ENCODE measurements at places on chromosomes 2 and 18.

- DNase-seq = no peak
These were observed 33.1 kb downstream of the SLC8A1 start for GRCh38 chr2:40418614-40419363.

- DNase-seq = no peak
These were observed 27.3 kb upstream of the INHBB start for GRCh38 chr2:120318626-120319025.

DNA sequence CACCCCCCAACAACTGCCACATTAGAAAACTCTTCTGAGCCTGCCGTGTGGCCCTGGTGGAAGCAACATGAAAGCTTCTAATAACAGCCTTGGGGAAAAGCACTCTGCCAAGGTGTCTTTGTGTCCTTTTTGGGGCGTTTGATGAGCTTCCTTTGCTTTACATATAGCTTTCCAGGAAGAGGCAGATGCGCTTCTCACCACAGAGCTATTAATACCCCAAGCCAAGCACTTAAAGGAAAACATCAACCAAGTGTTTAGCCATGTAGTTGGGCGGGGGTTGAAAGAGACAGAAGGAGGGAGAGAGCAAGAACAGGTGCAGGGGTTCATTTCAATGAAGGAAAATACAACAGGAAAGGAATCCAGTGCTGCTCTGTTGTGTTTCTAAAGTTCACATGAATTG, 176.1 kb downstream of the VAPA start:
- no peak for DNase-seq

DNA sequence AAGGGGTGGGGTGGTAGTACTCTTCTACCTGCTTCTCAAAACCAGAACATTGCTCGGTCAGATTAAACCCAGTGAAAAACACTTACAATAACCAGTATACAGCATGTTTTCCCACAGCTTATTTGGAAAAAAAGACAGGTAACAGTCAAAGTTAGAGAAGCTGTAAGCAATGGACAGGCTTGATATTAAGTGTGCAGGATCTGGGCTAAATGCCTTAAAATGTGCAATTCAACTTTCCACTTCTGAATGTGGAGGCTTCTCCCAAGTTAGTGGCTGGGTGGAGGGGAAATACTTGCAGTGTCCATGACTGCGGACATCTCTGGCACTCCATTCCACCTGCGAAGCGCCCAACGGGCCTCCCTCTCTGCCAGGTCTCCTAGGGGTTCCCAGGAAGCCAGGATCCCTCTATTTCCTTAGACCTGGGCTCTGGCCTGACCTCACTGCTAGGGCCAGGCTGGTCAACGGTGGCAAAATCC, 5.3 kb downstream of the ZEB2 start:
- no peak for DNase-seq

DNA sequence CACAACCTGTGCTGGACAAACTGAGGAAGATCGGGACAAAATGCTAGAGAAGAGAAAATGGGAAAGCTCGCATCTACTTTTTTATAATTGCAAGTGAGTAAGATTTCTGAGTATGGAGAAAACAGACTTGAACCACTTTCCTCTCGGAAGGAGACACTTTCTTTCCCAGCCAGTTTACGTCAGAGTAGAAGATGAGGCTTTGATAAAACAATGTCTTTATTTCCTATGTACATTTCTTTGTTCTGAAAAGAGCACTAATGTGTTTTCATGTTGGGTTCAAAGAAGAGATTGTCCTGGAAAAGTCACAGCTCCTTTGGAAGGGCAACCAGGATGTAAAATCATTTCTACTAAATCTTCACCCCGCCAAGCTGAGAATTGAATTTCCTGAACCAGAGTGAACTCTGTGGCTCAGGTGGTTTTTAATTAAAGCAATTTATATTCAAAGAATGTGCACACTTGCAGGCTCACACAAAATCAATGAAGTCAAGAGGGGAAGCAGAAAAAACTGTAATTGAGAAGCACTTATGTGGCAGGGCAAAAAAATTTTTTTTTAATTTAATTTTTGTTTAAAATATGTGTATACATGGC, 23.4 kb upstream of the ITGA6 start:
- no peak for DNase-seq

DNA sequence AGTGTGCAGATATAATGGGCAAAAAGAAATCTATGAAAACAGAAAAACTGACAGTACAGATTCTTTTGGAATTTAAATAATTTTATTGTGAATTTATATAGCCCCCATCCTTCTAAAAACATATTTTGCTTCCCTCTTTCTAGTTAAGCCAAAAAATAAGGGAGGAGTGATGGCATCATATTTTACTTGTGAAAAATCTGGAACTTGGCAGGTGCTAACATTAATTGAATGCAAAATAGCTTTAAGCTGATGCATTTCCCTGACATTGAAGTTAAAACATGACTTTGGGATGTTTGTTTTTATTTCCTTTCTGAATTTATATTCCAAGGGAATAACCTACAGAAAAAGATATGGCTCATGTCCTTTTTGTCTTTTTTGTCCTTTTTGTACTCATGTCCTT, 82.6 kb upstream of the RBM44 start:
- no peak for DNase-seq

- DNase-seq = peak; percentile 53
These were observed 84.0 kb downstream of the RTN4 start for GRCh38 chr2:54966165-54966832.

DNA sequence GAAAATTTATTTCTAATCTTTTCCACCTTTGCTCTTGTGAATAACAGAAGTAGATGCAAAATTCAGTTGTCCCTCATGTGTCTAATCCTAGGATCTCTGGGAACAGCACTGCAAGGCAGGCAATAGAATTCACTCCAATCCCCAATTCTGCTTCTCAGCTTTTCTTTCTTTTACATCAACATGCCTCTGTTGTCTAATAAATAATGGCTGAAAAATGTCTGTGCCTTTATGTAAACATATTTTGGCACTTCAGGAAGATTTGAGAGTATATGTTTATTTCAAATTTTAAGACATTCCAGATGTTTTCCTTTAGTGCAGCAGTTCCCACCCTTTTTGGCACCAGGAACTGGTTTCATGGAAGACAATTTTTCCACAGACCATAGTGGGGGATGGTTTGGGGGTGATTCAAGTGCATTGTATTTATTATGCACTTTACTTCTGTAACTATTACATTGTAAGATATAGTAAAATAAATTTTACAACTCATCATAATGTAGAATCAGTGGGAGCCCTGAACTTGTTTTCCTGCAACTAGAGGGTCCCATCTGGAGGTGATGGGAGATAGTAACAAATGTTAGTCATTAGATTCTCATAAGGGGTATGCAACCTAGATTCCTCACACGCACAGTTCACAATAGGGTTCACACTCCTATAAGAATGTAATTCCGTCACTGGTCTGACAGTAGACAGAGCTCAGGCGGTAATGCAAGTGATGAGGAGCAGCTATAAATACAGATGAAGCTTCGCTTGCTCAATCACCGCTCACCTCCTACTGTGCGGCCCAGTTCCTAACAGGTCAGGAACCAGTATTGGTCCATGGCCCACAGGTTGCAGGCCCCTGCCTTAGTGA, 590.3 kb upstream of the CNTNAP5 start:
- no peak for DNase-seq

GRCh38 chr2:102050854-102051391, 59.2 kb downstream of the IL1R2 start:
- DNase-seq = no peak

DNA sequence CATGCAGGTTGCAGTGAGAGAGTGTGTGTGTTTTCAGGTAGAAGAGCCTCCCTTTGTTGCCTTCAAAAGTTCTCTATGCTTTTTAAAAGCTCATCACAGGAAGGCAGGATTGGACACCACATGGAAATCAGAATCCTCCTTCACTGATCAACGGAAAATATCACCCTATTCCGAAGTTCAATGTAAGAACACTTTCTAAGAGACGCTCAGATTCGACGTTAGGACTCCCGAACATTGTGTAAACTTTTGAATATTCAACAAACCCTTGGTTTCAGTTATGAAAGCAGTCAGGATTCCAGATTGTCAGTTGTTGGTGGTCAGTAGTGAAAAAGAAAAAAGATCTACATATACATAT, 561.4 kb upstream of the ID2 start:
- DNase-seq = no peak

GRCh38 chr2:160510617-160511016, 17.0 kb upstream of the RBMS1 start:
- DNase-seq = no peak

DNA sequence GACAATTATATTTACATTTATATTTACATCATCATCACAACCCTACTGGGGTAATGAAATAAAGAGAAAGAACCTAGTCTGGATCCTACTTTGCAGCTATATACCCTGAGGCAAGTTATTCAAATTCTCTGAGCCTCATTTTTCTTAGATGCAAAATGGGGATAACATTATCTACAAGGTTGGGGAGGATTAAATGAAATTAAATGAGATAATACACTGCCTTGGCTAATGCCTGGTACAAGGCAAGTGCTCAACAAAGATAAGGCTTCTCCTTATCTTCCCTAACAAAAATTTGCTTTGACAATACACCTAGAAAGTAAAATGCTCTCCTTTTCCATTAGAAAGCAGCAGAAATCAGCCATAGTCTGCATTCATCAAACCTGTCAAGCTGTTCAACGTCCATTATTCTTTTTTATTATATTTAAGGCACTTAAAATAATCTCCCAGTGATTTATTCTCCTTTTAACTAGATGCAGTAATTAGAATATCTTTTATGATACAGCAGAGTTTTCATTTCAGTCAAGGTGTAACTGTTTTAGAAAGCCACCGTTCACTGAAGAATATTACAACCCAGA, 44.8 kb downstream of the TCF4 start:
- DNase-seq = no peak

DNA sequence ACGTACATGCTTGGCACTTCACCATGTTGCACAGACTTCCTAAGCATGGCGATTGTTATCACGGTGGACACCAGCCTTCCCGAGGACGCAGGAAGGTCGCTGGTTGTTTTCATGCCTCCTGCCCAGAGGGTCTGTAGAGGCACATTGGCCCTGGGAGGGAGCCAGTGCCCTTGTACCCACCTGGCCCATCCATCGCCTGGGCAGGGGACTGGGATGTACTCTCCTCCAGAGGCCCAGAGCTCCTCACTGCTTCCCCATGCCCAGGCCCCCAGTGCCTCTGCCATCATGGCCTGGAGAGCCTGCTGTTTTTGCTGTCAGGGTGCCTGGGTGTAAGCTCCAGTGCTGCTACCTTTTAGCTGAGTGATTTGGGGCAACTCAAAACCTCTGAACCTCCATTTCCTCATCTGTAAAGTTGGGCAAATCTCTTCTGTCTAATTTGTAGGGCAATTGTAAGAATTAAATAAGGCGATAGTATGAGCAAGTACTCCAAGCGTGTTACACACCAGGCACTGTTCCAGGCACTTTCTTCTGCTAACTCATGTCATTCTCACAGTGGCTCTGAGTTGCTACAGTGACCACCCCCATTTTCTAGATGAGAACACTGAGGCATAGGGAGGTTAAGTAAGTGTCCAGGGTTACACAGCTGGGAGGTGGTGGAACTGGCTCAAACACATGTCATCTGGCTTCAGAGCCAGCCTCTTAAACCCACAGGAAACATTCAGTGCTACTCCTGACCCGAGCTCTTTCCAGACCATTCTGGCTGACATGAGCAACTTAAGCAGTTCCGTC, 45.3 kb downstream of the GREB1 start:
- no peak for DNase-seq

DNA sequence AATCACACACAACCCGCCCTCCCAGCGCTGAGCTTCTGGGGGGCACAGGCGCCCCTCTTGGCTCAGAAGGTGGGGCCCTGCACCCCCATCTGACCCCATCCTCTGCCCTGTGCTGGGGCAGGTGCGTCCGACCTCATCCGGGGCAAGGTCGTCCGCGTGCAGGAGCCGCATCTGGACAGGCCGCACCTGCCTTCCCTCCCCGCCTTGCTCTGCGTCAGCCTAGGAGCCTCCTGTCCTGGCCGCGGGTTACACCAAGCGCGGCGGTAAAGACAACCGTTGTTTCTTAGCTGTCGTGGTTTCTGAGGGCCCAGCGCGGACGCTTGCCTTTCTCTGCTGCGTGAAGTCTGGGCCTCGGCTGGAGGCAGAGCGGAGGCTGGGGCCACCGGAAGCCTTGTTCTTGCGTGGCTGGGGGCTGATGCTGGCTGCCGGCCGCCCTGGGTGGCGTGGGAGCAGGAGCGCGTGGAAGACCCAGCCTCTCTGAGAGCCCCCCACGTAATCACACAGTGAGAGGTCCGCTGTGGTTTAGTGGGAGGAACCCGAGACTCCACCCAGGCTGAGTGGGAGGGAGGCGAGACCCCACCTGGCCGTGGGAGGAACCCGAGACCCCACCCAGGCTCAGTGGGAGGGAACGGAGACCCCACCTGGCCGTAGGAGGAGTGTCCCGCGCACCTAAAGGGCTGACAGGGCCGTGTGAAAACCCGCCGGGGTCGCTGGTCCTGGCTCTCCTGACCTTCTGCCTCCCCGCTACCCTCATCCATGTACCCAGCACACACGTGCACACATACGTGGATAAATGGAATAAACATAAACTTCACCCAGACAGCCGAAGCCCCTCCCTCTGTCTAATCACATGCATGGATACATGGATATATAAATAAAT, 51.8 kb downstream of the KCNG2 start:
- DNase-seq = no peak

- no peak for DNase-seq
These were observed 1081.4 kb upstream of the NRXN1 start for GRCh38 chr2:52113338-52113737.

GRCh38 chr2:140893685-140894084, 1237.1 kb downstream of the LRP1B start:
- no peak for DNase-seq

GRCh38 chr2:64391940-64392339, 62.0 kb upstream of the LGALSL start:
- DNase-seq = no peak

- no peak for DNase-seq
These were observed 99.6 kb downstream of the DGKD start for GRCh38 chr2:233453916-233454315.

DNA sequence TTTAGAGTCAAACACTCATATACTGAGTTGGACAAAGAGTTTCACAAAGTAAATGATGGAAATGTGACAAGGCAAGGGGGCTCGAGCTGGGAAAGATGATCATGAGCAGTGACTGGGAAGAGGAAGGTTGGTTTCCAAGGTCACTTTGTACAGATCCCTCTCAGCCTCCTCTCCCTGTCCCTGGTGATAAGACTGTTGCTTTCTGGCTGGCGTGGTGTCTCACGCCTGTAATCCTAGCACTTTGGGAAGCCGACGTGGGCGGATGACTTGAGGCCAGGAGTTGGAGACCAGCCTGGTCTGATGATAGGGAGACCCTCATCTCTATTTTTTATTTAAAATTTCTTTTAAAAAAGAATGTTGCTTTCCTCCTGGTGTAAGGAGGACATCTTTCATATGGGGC, 86.6 kb upstream of the STPG4 start:
- no peak for DNase-seq

GRCh38 chr2:174632841-174633622, 35.4 kb upstream of the WIPF1 start:
- DNase-seq = no peak

DNA sequence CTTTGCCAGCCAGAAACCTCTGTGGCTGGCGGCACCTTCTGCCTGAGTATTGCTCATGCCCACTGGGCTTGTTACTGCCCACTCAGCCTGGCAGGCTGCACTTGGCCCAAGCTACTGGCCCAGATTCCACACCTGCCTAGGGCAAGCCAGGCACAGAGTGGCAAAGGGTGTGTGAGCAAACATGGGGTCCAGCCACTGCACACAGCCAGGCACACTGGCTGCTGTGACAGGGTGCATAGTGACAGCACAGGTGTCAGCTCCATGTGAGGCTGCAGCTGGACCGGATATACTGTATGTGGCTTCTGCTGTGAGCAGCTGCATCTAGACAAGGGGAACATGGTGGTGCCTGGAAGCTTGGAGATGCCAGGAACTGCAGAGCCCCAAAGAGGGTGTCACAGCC, 113.9 kb downstream of the COPS8 start:
- DNase-seq = no peak

GRCh38 chr18:10511236-10511635, 14.6 kb upstream of the NAPG start:
- DNase-seq = no peak

Measured in NCI-H2081 (cell line).